ENCODE measurements at places on chromosomes 5 and 9.

DNA sequence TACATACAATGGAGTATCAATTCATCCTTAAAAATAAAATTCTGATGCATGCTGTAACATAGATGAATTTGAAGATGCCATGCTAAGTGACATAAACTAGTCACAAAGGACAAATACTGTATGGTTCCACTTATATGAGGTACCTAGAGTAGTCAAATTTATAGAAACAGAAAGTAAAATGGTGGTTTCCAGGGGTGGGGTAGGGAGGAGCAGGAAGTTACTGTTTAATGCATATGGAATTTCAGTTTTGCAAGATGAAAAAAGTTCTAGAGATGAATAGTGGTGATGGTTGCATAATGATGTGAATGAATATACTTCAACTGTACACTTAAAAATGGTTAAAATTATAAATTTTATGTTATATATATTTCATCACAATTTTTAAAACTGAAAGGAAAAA lies 57.3 kb upstream of the FNIP1 start:
- peaks cover 14% of the 10 kb centered on the region for H3K4me1 ChIP-seq
- peaks cover 2% of the 10 kb centered on the region for H3K36me3 ChIP-seq
- no peak for DNase-seq
- H3K4me3 ChIP-seq: no peak overlapping the region
- no peaks in the 10 kb centered on the region for H3K27me3 ChIP-seq
- no peak overlapping the region for H3K27ac ChIP-seq

DNA sequence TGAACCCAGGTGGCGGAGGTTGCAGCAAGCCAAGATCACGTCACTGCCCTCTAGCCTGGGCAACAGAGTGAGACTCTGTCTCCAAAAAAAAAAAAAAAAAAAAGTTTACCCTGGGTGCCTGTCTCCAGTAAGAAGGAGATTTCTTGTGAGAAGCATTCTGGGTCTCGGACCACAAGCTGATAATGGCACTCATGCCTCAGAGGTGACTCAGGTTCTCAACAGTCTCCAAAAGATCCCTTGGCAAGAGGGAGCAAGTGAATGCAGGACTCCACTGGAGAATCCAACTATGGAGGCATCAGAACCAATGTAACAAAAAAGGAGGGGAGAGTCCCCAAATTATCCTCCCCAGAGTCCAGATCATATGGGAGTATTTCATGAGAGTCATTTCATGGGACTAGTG lies 106.0 kb upstream of the LRRTM2 start:
- no peak for DNase-seq
- peaks cover 43% of the 10 kb centered on the region for H3K4me1 ChIP-seq
- H3K27ac ChIP-seq: no peak overlapping the region
- H3K36me3 ChIP-seq: no peaks in the 10 kb centered on the region
- H3K4me3 ChIP-seq: no peak overlapping the region

DNA sequence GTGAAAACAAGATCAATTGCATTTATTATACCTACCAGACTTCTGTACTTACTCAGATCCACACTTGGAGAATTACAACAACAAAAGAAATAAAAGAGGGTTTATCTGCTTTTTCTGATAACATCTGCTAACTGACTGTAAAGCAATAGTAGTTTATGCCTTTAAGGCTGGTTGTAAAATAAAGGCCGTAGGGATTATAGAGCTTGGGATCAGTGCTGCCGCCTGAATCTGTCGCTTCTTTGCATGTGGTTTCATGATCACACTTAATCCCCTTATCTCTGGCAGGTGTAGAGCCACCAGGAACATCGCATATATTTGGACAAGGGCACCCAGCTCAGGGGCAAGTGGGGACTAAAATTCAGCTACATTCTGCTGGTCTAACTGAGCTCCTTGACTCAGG lies 146.7 kb downstream of the CCDC192 start:
- H3K4me3 ChIP-seq: no peak overlapping the region
- no peaks in the 10 kb centered on the region for H3K27me3 ChIP-seq
- H3K27ac ChIP-seq: no peak overlapping the region
- no peaks in the 10 kb centered on the region for H3K4me1 ChIP-seq
- DNase-seq: no peak

DNA sequence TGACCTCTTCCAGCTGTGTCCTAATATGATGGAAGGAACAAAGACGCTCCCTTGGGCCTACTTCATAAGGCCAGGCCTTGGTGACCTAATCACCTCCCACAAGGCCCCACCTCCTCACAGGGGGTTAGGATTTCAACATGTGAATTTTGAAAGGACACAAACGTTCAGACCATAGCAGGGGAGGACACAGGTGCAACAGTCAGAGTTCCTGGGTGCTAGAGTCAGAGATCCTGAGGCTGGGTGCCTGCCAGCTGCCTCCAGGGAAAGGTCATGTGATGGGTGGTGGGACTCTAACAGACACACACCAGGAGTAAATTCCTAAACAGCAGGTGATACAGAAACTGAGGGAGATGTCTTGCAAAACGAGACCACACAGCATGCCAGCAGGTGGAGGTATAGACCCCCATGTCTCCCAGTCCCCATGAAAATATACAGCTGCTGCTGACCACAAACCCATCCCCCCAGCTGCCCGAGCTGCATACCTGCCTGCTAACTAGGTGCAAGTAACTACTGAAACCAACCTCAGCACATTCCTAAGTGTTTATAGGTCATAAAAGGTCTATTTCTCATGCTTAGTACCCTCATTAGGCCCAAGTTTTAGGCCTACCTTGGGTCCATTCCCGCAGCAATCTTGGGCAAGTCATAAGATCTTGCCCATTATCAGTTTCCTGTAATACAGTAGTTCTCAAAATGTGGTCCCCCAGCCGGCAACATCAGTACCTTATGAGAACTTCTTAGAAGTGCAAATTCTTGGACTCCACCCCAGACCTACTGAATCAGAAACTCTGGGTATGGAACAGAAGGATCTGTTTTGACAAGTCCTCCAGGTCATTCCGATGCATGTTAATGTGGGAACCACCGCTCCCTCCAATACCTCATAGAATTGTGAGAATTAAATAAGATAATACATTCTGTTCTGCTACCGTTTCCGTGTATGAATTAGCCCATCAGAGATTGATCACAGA lies 245.3 kb downstream of the ENC1 start:
- no peaks in the 10 kb centered on the region for H3K36me3 ChIP-seq
- no peaks in the 10 kb centered on the region for H3K27me3 ChIP-seq
- H3K4me3 ChIP-seq: no peak overlapping the region
- DNase-seq: no peak
- peaks cover 2% of the 10 kb centered on the region for H3K4me1 ChIP-seq
- no peak overlapping the region for H3K27ac ChIP-seq

- H3K27me3 ChIP-seq: peaks cover 25% of the 10 kb centered on the region
- H3K4me3 ChIP-seq: no peak overlapping the region
Observed at GRCh38 chr5:168110870-168111832, 180.3 kb upstream of the WWC1 start.

GRCh38 chr5:82363524-82363923 lies 85.4 kb upstream of the RPS23 start:
- H3K27me3 ChIP-seq: peaks cover 8% of the 10 kb centered on the region
- no peak for DNase-seq
- no peaks in the 10 kb centered on the region for H3K36me3 ChIP-seq
- H3K27ac ChIP-seq: no peak overlapping the region
- no peak overlapping the region for H3K4me3 ChIP-seq

- peak overlapping the region; percentile 75 for H3K27ac ChIP-seq
- H3K27me3 ChIP-seq: peaks cover 19% of the 10 kb centered on the region
- H3K4me3 ChIP-seq: peak overlapping the region; percentile 78
- no peaks in the 10 kb centered on the region for H3K36me3 ChIP-seq
- H3K4me1 ChIP-seq: peaks cover 16% of the 10 kb centered on the region
Observed at GRCh38 chr9:129175515-129175824, 2.6 kb downstream of the IER5L start.

DNA sequence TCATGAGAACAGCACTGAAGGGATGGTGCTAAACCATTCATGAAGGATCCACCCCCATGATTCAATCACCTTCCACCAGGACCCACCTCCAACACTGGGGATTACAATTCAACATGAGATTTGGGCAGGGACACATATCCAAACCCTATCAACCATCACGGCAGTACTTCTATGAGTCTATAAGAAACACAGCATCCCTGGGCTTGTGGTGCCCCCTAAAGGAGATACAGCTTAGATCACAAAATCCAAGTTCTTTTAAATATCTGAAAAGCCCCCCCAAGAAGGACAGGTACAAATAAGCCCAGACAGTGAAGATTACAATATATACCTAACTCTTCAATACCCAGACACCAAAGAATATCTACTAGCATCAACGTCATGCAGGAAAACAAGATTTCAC lies 233.7 kb upstream of the ADRA1B start:
- H3K27ac ChIP-seq: no peak overlapping the region
- peaks cover 19% of the 10 kb centered on the region for H3K4me1 ChIP-seq
- H3K4me3 ChIP-seq: no peak overlapping the region
- H3K27me3 ChIP-seq: peaks cover 18% of the 10 kb centered on the region
- no peak for DNase-seq

DNA sequence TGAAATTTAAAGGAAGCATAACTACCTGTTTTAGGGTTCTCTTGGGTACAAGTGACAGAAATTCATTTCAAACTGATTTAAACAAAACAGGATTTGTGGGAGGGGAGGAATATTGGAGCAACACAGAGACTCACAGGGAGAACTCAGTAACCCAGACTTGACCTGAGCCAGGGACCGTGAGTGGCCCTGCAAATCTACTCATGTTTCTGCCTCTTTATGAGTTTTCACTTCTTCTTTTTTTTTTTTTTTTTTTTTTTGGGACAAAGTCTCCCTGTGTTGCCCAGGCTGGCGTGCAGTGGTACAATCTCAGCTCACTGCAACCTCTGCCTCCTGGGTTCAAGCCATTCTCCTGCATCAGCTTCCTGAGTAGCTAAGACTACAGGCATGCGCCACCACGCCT lies 405.6 kb upstream of the ZNF608 start:
- H3K27ac ChIP-seq: no peak overlapping the region
- no peak overlapping the region for H3K4me3 ChIP-seq
- no peaks in the 10 kb centered on the region for H3K4me1 ChIP-seq
- DNase-seq: no peak

- no peaks in the 10 kb centered on the region for H3K27me3 ChIP-seq
- H3K4me1 ChIP-seq: peaks cover 59% of the 10 kb centered on the region
- peak overlapping the region; percentile 99 for H3K27ac ChIP-seq
- peak; percentile 65 for DNase-seq
- peak overlapping the region; percentile 87 for H3K4me3 ChIP-seq
Observed at GRCh38 chr5:176533894-176534611, 3.1 kb downstream of the RNF44 start.

DNA sequence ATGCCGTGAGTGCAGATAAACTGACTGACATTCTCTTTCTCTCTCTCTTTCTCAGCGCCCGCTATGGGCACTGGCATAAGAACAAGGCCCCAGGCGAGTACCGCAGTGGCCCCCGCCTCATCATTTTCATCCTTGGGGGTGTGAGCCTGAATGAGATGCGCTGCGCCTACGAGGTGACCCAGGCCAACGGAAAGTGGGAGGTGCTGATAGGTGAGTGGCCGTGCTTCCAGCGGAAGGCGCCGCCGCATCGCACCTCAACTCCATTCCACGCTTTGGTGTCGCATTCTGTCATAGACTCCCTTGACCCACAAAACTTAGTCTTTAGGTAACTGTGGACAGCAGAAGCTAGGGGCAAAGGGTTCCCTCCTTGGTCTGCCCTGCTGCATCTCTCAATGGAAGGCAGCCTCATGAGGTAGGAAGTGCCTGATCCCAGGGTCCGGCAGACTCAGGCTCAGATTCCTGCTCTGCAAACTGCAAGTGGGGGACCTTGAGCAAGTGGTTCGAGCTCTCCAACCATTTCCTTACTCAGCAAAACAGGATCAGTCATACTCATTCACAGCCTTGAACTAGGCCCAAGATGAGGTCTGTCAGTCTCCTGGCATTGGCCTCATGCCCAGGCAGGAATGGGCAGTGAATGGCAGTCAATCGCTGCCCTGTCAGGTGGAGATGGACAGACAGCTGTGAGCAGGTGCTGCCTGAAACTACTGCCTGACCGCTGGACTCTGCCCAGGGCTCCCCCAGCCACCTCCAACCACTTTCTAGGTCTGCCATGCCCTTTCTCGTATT lies 24.2 kb upstream of the CFAP157 start:
- DNase-seq: no peak
- H3K27me3 ChIP-seq: no peaks in the 10 kb centered on the region
- H3K27ac ChIP-seq: no peak overlapping the region
- H3K4me3 ChIP-seq: no peak overlapping the region
- H3K4me1 ChIP-seq: no peaks in the 10 kb centered on the region

DNA sequence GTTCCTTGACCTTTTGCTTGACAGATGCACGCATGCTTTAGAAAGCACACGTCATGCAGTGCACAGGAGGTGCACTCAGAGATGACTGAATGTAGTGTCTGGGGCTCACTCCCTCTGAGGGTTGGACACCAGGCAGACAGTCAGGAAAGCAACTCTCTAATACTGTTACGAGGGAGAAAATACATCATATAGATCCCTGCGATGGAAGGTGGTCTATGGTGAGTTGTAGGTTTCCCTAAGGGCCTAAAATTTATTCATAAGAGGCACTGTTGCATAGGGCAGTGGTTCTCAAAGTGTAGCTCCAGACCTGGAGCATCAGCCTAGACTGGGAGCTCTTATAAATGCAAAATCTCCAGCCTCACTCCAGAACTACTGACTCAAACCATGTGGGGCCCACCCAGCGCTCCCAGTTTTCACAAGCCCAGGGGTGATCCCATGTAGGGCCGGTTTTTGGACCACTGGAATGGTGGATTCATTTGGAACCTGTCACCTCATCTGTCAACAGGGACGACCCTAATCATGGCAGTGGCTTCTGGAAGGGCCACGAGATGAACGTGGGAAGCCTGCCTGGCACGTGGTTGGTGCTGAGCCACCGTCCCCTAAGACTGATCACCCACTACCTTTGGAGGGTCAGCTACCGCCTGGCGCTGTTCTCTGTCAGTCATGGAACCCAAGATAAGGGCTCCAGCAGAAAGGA lies 16.8 kb upstream of the PHF19 start:
- peak overlapping the region; percentile 70 for H3K4me3 ChIP-seq
- H3K4me1 ChIP-seq: peaks cover 91% of the 10 kb centered on the region
- H3K27ac ChIP-seq: peak overlapping the region; percentile 92
- no peak for DNase-seq
- H3K27me3 ChIP-seq: no peaks in the 10 kb centered on the region

DNA sequence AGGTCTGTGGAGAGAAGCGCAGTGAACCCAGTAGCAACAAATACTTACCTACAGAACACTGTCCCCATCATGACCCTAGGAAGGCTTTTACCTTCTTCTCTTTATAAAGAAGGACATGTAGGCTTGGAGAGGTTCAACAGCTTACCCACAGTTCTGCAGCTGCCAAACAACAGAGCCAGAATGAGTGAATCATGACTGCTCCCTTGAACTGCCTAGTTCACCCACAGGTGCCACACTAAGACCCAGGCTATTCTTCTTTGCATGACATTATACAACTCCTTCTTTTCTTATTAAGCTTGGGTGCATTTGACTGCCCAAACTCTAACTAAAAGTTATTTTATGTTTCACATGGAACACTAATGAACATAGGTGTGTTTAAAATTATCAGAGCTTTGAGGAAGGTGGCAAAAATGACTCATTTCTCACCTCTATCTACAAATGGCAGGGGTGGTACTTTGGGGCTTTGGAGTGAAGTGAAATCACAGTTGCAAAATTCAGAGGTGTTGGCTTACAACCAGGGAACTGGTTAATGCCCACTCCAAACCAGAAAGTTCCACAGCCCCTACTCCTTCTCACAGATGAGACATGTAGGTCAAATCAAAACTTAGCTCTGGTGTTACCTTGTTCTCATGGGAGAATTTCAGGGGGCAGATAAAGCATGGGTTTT lies 201.6 kb downstream of the SEMA6A start:
- peaks cover 21% of the 10 kb centered on the region for H3K4me1 ChIP-seq
- no peaks in the 10 kb centered on the region for H3K27me3 ChIP-seq
- no peak overlapping the region for H3K27ac ChIP-seq
- no peak for DNase-seq
- peaks cover 27% of the 10 kb centered on the region for H3K36me3 ChIP-seq

- H3K27me3 ChIP-seq: peaks cover 22% of the 10 kb centered on the region
- H3K36me3 ChIP-seq: no peaks in the 10 kb centered on the region
- no peak for DNase-seq
- H3K4me1 ChIP-seq: no peaks in the 10 kb centered on the region
- H3K27ac ChIP-seq: no peak overlapping the region
- H3K4me3 ChIP-seq: no peak overlapping the region
Observed at GRCh38 chr5:130689831-130690230, 475.2 kb downstream of the HINT1 start.
